ENCODE measurements at places on chromosomes 2 and 18.

GRCh38 chr2:25842155-25842554 lies 36.1 kb downstream of the ASXL2 start:
- no peak for DNase-seq

DNA sequence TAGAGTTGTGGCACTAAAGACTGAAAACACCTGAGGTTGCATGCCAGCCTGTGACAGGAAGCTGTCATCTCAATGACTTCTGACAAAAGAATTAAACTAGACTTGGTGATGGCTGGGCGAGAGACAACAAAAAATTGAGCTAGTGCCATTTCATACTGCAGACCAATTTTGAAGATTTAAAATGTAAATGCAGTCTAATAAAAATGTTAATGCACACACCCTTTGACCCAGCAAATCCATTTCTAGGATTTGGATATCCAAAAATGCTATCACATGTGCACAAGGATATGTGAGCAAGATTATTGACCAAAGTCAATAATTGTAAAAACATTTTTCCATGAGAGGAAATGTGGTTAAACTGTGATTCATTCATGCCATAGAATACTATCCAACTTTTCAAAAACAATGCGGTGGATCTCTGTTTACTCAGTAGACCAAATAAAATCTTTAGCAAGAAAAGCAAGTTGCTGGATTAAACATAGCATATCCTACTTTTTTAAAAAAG lies 5.6 kb downstream of the FBXO36 start:
- no peak for DNase-seq

DNA sequence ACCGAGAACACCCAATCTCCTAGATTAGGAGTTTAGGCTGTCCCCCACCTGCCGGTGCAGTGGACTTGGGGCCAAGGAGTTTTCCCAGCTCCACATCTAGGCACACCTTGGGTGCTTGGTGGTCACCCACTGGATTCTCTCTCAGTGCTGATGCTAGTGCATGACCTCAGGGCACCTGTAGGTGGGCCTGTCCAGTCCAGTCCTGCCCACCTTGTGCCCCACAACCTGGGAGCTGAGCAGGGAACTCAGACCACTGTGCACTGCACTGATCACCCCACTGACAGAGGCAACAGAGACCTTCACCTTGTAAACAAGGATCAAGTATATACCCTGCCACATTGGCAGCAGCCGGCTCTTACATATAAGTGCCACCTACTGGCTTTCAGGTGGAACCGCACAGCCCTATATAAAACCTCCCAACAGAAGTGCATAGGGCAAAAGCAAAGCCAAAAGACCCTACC lies 12.7 kb upstream of the CDH19 start:
- no peak for DNase-seq

GRCh38 chr2:24842081-24843050 lies 49.1 kb downstream of the CENPO start:
- no peak for DNase-seq

GRCh38 chr2:173831312-173832229 lies 133.6 kb downstream of the SP3 start:
- DNase-seq = no peak

GRCh38 chr18:9608298-9608697 lies 6.1 kb downstream of the PPP4R1 start:
- no peak for DNase-seq
